ENCODE measurements at places on chromosomes 16 and 17. TPM values are rescaled to one million over a fixed set of nuclear protein-coding genes. Genes with fewer than 3 reads are reported as not detected.

Gene PGP
- 12.0 TPM for total RNA-seq

Gene KCNJ2
- total RNA-seq, result 0.19 TPM

- H3K36me3 ChIP-seq, result no peaks in the 10 kb centered on the region
- DNase-seq, result no peak
Observed at GRCh38 chr16:78936060-78936459, 664.5 kb downstream of the MAF start.

DNA sequence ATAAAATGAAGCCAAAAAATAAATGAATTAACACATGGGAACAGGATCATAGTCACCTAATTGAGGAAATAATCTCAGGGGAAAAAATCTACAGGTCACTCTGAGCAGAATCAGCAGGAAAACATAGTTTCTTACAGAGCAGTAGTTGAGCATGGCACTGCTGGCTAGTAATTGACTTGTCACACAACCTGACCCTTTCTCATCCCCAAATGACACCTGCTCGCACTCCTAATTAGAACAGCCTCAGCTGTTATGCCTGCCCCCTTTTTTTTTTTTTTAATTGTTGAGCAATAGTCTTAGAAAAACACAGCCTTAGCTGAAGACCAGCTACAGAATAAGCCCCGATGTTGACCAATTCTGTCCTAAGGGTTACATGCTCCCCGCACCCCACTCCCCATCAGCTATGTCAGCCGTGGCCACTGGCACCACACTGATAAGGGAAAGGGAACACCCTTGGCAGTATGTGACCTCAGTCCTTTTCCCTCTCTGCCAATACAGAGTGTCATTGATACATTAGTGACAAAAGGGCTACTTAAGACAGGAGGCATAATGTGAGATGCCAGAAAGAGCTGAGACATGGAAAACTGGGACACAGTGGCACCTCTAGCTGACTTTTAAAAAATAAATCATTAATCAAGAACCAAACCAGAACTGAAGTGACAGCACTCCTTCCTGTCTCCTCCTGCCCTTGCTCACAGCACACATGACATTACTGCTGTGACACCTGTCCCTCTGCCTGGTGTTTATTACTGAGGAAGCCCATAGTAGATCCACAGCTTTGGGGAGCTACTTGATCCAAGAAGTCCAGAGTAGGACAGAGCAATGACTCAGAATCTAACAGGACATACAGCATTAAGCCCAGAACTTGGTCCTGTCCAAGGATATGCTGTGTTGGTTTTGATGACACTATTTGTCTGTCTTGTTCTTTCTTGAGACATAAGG is 41.7 kb downstream of the WDR59 start:
- no peaks in the 10 kb centered on the region for H3K4me1 ChIP-seq
- H3K27me3 ChIP-seq, result no peaks in the 10 kb centered on the region
- DNase-seq, result no peak
- no peak overlapping the region for H3K4me3 ChIP-seq

Gene C17orf50
- total RNA-seq, result not detected

- H3K36me3 ChIP-seq, result no peaks in the 10 kb centered on the region
- H3K4me1 ChIP-seq, result no peaks in the 10 kb centered on the region
- no peak overlapping the region for H3K4me3 ChIP-seq
Observed at GRCh38 chr16:12265108-12265507, 288.6 kb downstream of the SNX29 start.

Gene SOCS1
- total RNA-seq, result 1.4 TPM

- H3K36me3 ChIP-seq, result peaks cover 72% of the 10 kb centered on the region
- peaks cover 30% of the 10 kb centered on the region for H3K4me1 ChIP-seq
- DNase-seq, result no peak
- H3K27ac ChIP-seq, result no peak overlapping the region
Observed at GRCh38 chr16:66746682-66747081, 4.7 kb downstream of the DYNC1LI2 start.

Gene CDIP1
- 6.0 TPM for total RNA-seq

Gene RNF222
- total RNA-seq, result not detected

DNA sequence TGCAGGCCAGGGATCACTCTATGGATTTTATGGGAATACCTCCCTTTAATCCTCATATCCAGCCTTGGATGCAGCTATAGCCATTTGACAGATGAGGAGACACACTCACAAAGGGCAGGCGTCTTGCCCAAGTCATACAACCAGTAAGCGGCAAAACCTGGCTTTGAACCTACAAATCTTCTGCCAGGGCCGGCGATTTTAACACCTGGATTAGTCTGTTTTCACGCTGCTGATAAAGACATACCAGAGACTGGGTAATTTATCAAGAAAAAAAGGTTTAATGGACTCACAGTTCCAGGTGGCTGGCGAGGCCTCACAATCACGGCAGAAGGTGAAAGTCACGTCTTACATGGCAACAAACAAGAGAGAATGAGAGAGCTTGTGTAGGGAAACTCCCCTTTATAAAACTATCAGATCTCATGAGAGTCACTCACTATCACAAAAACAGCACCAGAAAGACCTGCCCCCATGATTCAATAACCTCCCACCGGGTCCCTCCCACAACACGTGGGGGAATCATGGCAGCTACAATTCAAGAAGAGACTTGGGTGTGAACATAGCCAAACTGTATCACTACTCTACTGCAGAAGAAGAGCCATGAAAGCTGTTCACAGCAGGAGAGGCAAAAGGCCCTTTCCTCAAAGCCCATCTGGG is 67.5 kb downstream of the XYLT1 start:
- no peak overlapping the region for H3K4me3 ChIP-seq
- no peaks in the 10 kb centered on the region for H3K36me3 ChIP-seq
- no peaks in the 10 kb centered on the region for H3K27me3 ChIP-seq

GRCh38 chr17:14329900-14330491 is 29.1 kb downstream of the HS3ST3B1 start:
- no peak overlapping the region for H3K4me3 ChIP-seq
- H3K36me3 ChIP-seq, result no peaks in the 10 kb centered on the region
- H3K4me1 ChIP-seq, result peaks cover 6% of the 10 kb centered on the region
- H3K27ac ChIP-seq, result no peak overlapping the region
- DNase-seq, result no peak

Gene SHCBP1
- total RNA-seq, result 21.4 TPM

Gene SMURF2
- 49.2 TPM for total RNA-seq

Gene DCTN5
- 66.6 TPM for total RNA-seq
